ENCODE measurements at places on chromosomes 3 and 15.

DNA sequence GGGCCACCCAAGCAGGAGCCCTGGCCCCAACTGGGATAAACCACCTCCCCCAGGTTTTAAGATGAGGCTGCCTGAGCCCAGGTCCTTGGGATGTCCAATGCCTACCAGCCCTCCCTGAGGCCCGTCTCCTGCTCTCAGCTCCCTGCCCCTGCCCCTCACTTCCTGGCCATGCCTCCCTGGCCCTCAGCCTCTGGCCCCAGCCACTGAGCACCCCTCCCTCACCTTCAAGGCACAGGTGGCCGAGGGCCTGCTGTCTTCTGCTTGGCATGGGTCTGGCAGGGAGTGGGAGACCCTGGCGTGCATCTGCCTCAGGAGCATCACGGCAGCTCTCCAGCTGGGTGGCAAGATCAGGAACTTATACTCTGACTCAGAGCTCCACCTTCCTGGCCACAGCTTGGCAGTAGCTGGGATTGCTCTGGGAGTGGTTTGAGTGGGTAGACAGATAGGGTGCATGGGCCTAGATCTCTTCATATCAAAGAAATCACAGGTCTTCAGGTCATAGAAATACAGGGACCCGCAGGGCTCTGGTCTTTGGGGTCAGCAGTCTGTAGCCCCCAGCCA lies at the start of gene PLA2G4E:
Gene PLA2G4E, minus strand, starts transcription at position 330 of the 561 bp plus-strand sequence. Its CDS starts 12 bp downstream, at position 318.
- DNase-seq, result no peak

DNA sequence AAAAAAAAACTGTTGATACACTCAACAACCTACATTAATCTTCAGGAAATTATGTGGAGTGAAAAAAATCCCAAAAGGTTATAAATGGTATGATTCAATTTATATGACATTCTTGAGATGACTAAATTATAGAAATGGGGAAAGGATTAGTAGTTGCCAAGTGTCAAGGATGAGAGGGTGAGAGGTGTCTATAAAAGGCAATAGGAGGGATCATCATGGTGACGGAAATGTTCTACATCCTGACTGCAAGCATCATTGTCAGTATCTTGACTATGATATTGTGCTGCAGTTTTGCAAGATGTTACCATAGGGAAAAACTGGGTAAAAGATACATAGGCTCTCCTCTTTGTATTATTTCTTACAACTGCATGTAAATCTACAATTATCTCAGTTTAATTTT lies 125.6 kb downstream of the FRMD5 start:
- no peak for DNase-seq

DNA sequence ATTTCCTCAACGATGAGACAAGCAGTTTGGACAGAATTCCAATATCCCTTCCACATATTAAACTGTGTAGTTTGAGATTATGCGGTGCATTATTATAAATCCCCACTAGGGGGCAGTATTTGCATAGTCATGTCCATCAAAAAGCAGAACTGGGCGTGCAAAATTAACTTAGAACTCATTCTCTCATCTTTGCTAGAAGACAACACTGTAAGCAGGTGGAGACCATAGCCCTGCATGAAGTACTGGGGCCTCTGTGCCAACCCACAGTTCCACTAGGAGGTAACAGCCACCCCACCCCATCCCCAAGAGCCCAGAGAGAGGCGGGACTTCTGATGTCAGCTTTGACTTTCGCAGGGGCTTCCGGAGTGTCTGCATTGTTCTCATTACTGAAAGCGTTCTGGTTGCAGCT lies 106.6 kb upstream of the TMC3 start:
- DNase-seq, result peak; percentile 83

DNA sequence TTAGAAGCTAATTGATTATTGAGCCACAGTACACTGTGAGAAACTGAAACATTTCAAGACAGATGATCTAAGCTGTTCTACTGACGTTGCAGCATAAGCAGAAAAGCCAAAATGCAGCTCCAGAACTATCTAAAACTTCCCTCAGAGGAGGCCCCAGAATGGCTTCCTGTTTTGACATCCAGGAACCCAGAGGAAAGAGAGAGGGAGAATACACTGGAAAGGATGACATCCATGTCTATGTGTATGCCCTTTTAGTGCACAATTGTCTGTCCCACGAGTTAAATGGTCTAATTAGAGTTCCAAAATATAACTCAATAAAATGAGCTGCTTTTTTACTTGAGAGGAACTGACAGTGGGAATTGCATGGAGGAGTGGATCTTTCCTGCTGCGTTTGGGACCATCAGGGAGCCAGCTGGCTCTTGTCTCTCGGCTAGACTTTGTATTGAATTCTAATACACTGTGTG lies 688.1 kb downstream of the ZNF385D start:
- no peak for DNase-seq

DNA sequence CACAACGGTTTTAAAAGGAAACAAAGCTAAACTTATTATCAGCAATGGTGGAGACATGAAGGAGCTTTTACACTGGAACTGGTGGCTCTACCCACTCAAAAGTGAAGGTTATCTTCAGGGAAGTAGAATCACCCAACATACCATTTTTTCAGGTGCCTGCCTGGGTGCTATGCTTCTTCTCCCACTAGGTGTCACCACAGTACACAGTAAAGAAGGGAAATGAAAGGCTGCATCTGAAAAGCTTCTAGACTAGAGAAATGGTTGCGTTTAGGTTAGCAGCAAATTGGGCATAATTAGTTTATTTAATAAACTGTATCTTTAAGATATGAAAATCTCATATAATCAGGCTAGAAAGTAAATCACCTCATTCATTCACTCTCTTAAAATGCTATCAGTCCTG lies 47.0 kb upstream of the SELENOK start:
- DNase-seq, result peak; percentile 85
